ENCODE measurements at places on chromosomes 5 and 9. TPM values are rescaled to one million over a fixed set of nuclear protein-coding genes. Genes with fewer than 3 reads are reported as not detected.

DNA sequence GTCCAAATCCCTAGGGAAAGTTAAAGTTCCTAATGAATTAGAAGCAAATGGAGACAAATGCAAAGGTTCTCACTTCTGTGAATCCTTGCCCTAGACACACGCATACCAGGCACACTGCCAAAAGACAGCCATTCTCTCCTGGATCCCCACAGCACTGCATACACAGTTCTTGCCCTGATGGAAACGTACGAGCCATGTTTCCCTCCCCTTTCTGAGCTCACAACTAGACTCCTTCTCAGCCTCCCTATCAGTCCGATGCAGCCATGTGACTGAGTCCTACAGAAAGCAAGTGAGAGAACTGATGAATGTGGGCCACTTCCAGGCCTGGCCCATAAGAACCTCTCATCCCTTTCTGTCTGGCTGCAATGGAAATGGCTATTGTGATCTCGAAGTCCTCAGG is 92.0 kb downstream of the ZNF608 start:
- H3K4me1 ChIP-seq: peaks cover 43% of the 10 kb centered on the region
- no peak overlapping the region for H3K4me3 ChIP-seq
- H3K27me3 ChIP-seq: no peaks in the 10 kb centered on the region
- H3K36me3 ChIP-seq: no peaks in the 10 kb centered on the region
- DNase-seq: no peak
- no peak overlapping the region for H3K27ac ChIP-seq

GRCh38 chr9:79652598-79652997 is 80.8 kb downstream of the TLE4 start:
- DNase-seq: no peak
- H3K36me3 ChIP-seq: no peaks in the 10 kb centered on the region
- no peaks in the 10 kb centered on the region for H3K4me1 ChIP-seq
- no peak overlapping the region for H3K4me3 ChIP-seq
- no peak overlapping the region for H3K27ac ChIP-seq
- no peaks in the 10 kb centered on the region for H3K27me3 ChIP-seq

The PAPPA gene
- total RNA-seq: 6.6 TPM

GRCh38 chr5:111076091-111076490 is 4.6 kb downstream of the TSLP start:
- peaks cover 7% of the 10 kb centered on the region for H3K4me1 ChIP-seq
- H3K36me3 ChIP-seq: no peaks in the 10 kb centered on the region
- DNase-seq: no peak

The CPEB4 gene
- 26.6 TPM for total RNA-seq

GRCh38 chr5:111254613-111255012 is 30.4 kb downstream of the CAMK4 start:
- H3K27ac ChIP-seq: no peak overlapping the region
- H3K4me3 ChIP-seq: no peak overlapping the region
- no peaks in the 10 kb centered on the region for H3K36me3 ChIP-seq

- DNase-seq: no peak
- H3K36me3 ChIP-seq: no peaks in the 10 kb centered on the region
- H3K4me3 ChIP-seq: no peak overlapping the region
- H3K4me1 ChIP-seq: no peaks in the 10 kb centered on the region
- no peaks in the 10 kb centered on the region for H3K27me3 ChIP-seq
- H3K27ac ChIP-seq: no peak overlapping the region
Observed at GRCh38 chr9:90309809-90310520, 332.7 kb downstream of the DIRAS2 start.

The ENTREP1 gene
- total RNA-seq: 2.3 TPM

- no peak overlapping the region for H3K4me3 ChIP-seq
- DNase-seq: no peak
- H3K27ac ChIP-seq: no peak overlapping the region
- H3K4me1 ChIP-seq: peaks cover 5% of the 10 kb centered on the region
Observed at GRCh38 chr5:76389513-76390154, 13.5 kb upstream of the IQGAP2 start.

DNA sequence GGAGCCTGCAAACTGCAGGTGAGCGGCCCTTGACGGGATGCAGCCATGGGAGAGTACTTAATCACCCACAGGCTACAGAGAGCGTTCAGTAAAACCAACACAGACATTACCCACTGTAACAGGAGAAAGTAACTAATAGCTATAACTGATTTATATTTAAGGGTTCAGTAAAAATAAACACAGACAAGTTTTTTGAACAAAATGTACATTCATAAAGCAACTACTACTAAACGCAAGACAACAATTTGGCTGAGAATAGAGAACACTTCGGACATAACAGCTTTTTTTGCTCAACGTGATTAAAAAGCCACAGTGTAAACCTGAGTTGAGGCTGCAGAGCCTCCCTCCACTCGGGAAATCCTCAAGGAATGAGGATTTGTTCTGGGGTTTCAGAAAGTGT is 61.7 kb downstream of the LIFR start:
- no peaks in the 10 kb centered on the region for H3K27me3 ChIP-seq

DNA sequence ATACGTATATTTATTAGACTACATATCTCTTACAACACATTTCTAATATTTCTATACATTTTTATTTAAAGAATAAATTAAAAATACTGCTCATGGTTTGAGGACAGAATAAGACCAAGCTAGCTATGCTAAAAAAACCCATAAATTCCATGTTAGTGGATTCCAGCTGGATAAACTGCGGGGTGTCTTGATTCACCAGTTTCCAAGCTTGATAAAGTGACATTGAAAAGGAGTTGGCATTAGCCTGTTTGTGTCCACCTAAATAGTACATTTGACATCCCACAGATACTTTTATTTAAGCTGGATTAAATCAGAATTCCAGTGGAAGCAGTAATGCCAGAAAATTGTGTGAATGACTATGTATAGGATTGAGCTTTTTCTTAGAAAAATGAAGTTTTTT is 80.1 kb downstream of the GABRA6 start:
- DNase-seq: no peak
- no peaks in the 10 kb centered on the region for H3K36me3 ChIP-seq
- H3K27me3 ChIP-seq: no peaks in the 10 kb centered on the region
- no peak overlapping the region for H3K27ac ChIP-seq
- H3K4me3 ChIP-seq: no peak overlapping the region
- H3K4me1 ChIP-seq: no peaks in the 10 kb centered on the region

GRCh38 chr5:13987843-13988464 is 43.5 kb upstream of the DNAH5 start:
- no peak overlapping the region for H3K27ac ChIP-seq
- peak; percentile 59 for DNase-seq
- H3K36me3 ChIP-seq: no peaks in the 10 kb centered on the region
- no peaks in the 10 kb centered on the region for H3K27me3 ChIP-seq

- no peak overlapping the region for H3K4me3 ChIP-seq
- no peak for DNase-seq
- H3K27me3 ChIP-seq: no peaks in the 10 kb centered on the region
- H3K4me1 ChIP-seq: no peaks in the 10 kb centered on the region
- no peaks in the 10 kb centered on the region for H3K36me3 ChIP-seq
Observed at GRCh38 chr9:121622387-121623203, 28.8 kb upstream of the DAB2IP start.

GRCh38 chr9:86303316-86303975 is 21.1 kb upstream of the ISCA1 start:
- no peaks in the 10 kb centered on the region for H3K4me1 ChIP-seq
- no peak for DNase-seq
- H3K27me3 ChIP-seq: no peaks in the 10 kb centered on the region
- peaks cover 99% of the 10 kb centered on the region for H3K36me3 ChIP-seq
- no peak overlapping the region for H3K4me3 ChIP-seq

GRCh38 chr5:67799732-67800234 is 415.8 kb upstream of the PIK3R1 start:
- H3K36me3 ChIP-seq: no peaks in the 10 kb centered on the region
- H3K4me3 ChIP-seq: no peak overlapping the region
- H3K27me3 ChIP-seq: no peaks in the 10 kb centered on the region
- H3K4me1 ChIP-seq: peaks cover 6% of the 10 kb centered on the region
- peak; percentile 83 for DNase-seq
- H3K27ac ChIP-seq: peak overlapping the region; percentile 52

DNA sequence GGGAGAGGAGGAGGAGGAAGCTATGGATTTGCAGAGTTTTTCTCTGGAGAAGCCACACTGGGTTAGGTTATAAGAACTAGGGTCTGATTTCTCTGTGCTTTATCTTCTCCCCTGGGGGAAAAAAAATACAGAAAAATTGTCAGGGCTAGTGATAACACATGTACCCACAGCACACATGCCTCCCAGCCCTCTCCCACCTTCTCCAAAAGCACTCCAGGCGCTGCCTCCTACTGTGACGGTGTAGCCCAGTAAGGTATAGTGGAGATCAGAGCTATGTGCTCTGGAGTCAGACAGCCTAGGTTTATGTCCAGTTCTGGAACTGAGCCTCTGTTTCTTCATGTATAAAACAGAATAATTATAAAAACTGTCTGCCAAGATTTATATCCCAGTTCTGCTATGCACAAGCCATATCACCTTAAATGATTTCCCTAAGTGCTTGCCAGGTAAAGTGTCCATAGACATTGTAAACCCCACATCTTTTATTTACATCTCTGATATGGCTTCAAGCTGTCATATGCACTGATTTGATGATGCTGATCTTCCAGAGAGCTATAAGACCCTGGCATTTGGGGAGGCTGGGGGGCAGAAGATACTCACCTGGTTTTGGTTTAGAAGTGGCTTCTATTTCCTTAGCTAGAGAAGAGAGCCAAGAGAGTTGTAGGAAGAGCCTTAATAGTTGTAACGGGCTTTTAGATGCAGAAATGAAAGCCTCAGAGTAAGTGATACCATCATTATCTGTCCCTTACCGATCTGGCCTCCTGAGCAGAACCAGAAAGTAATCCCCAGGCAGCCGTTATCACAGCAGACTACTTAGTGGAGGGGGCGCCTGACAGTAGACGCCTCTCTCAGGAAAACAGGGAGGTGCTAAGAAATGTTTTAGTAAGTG is 7.6 kb downstream of the SLC1A3 start:
- no peak overlapping the region for H3K27ac ChIP-seq
- no peaks in the 10 kb centered on the region for H3K27me3 ChIP-seq
- H3K4me3 ChIP-seq: no peak overlapping the region
- H3K36me3 ChIP-seq: no peaks in the 10 kb centered on the region
- DNase-seq: no peak

DNA sequence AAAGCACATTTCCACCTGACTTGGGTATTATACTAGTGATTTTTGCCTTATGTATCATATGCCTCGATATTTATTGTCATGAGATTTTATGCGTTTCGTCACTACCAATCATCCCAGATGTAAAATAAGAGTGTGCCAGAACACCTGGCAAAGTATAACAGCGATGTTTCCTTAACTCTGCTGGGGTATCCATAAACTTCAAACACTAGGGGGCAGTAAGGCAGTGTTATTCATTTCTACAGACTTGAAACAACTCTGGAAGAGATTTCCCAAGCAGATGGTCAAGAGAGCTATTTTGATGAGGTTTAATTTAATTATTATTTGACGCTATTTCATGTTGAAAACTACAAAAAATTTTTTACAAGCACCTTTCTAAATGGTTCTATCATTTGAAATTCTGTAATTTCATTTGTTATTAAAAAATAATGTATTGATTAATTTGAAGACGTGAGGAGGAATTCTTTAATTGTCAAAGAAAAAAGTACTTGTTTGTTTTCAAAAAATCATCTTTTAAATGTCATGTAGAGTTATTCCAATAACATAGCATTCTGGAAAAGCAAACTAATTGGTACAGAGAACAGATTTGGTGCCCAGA is 388.5 kb upstream of the CTNND2 start:
- no peaks in the 10 kb centered on the region for H3K27me3 ChIP-seq
- no peak for DNase-seq
- no peaks in the 10 kb centered on the region for H3K4me1 ChIP-seq
- H3K27ac ChIP-seq: no peak overlapping the region
- no peaks in the 10 kb centered on the region for H3K36me3 ChIP-seq
- no peak overlapping the region for H3K4me3 ChIP-seq
